ENCODE measurements at places on chromosomes 6 and 20.

- no peak for DNase-seq
These were observed 4.9 kb upstream of the TRIM39 start for GRCh38 chr6:30321692-30322388.

- DNase-seq = no peak
These were observed 73.3 kb downstream of the SLC22A23 start for GRCh38 chr6:3383525-3383924.

GRCh38 chr6:111159633-111160032 is 72.3 kb downstream of the SLC16A10 start:
- DNase-seq = no peak

DNA sequence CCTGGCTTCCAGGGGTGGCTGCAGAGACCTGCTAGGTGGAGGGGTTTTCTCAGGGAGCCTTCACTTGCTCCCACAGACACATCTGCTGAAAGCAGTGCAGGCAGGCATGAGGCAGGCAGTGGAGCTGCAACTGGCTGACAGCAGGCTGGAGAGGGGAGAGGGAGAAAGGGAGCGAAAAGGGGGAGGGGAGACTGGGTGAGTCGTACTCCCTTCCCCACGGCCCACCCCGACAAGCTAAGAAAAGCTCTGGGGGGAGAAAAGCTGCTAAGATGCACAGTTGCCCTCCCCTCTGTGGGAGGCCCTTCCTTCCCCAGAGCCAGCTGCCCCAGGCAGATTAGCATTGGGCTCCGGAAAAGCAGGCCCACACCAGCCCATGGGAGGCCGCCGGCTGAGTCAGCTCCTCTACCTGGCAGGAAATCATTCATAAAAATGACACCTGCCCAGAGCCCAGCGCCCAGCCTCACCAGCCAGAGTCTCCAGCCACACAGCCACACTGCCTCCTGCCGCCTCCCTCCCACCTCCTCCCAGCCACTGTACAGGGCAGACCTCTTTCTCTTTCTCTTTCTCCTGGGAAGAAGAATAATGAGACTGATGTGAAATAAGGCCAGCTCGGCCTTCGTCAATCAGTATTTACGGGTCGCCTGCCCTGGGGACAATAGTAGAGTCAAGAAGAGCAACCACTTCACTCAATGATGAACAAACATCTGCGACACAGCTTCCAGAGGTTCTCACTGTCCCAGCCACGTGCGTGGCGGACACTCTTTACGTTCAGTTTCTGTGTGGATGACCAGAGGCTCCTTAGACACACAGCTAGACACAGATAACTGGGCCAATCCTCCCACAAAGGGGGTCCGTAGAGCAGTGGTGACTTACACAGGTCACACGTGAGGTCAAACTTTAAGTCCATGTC is 7.7 kb upstream of the C20orf203 start:
- no peak for DNase-seq

DNA sequence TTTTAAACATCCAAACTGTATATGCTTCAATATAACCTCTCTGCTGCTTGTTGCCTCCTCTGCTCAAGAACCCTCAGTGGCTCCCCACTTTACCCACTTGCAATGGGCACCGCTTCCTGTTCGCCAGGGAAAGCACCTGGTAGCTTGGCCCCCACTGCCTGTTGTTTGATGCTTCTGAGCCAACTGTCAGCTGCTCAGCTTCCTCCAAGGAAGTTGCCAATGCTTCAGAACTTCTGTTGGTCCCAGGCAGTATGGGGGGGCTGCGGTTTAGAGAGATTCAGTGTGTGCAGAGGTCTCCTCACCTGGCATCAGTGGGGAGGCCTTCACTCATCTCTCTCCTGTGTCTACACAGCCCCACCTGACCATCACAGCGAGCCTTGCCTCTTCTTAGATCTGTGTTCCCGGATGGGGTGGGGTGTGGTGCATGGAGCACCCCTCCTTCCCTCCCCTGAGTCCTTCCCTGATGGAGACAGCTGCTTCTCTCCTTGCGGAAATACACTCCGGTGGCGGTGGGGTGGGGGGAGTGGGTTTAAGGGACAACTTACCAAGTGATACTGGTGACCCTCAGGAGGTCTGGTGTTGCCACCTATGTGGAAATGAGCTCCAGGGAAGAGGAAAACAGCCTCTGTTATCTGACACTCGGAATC is 308.1 kb downstream of the CDH26 start:
- no peak for DNase-seq

DNA sequence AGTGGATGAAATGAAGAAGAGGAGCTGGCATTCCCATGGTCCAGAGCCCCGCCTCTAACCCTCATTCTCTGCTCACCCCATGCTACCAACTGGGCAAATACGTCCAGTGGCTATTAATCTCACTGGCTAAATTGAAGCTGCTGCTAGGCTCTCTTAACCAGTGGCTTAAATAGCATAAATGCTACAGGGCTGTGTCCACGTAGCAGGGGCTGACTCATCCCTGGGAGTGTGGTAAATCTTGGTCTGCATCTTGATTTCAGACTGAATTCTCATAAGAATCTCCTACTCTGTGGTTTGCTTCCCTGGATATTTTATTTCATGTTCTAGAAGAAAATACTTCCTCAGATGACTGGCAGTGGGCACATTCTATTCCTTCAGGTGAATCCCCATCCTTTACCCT is 193.1 kb upstream of the ARG1 start:
- DNase-seq = no peak

DNA sequence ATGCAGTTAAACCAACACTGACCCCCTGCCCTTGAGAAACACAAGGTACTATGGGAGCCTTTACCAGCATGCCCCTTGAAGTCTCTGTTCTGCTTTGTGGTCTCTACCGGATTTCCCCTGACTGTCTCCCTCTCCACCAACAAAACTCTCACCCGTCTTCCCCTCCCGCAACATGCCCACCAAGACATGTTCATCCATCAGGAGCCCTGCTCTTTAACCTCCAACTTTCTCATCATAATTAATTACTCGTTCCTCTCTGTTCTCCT is 1.1 kb downstream of the ZNF165 start:
- peak; percentile 8 for DNase-seq

- no peak for DNase-seq
These were observed 89.7 kb downstream of the LY86 start for GRCh38 chr6:6678185-6678671.

DNA sequence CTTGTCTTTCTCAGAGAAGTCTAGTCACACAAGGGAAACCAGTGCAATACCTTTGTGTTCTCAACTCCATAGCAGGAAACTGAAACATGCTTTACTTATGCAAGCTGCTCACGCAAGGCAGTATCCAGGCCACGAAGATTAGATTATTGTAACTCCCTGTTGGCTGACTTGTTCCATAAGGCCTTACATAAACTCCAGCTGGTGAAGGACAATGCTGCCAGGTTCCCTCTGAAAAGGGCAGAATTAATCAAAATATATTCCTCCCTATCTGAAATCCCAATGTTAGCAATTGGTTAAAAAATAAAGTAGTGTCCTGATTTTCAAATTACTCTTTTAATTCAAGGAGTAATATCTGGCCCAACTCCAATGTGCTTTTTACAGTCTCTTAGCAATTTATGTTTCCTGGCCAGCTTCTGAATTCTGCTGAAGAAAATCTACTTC is 966.6 kb downstream of the HACE1 start:
- no peak for DNase-seq

DNA sequence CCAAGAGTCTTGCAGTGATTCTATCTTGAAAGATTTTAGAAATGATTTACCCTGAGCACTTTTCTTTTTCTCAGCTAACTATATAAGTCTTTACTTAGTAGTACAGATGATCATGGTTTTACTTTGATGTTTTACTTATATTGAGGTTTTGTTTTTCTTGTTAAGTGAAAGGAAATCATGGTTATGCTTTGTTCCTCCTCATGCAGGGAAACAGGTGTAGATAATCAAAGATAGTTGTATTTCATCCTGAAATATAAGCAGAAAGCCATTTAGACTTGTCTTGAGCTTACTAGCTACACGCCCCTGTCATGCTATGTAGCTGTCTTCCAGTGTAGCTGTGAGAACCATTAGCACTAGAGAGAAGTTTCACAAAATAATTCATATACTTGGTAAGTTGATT is 113.9 kb downstream of the HIVEP1 start:
- no peak for DNase-seq

DNA sequence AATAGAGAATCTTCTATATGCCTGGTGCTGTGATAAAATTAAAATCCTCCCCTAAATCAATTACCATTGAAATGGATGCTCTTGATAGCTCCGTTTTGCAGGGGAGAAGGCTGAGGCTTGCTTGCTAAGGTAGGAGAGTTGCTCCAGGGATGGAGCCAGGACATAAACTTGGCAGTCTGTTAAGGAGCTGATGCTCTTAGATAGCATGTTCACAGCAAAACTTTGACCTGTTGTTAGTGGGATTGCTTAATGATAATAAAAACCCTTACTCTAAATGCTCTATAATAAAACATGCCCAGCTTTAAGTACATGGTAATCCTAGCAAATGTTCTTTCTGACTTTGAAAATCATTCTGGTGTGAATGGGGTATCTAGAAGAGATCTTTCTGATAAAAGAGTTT is 228.4 kb upstream of the JAG1 start:
- no peak for DNase-seq

DNA sequence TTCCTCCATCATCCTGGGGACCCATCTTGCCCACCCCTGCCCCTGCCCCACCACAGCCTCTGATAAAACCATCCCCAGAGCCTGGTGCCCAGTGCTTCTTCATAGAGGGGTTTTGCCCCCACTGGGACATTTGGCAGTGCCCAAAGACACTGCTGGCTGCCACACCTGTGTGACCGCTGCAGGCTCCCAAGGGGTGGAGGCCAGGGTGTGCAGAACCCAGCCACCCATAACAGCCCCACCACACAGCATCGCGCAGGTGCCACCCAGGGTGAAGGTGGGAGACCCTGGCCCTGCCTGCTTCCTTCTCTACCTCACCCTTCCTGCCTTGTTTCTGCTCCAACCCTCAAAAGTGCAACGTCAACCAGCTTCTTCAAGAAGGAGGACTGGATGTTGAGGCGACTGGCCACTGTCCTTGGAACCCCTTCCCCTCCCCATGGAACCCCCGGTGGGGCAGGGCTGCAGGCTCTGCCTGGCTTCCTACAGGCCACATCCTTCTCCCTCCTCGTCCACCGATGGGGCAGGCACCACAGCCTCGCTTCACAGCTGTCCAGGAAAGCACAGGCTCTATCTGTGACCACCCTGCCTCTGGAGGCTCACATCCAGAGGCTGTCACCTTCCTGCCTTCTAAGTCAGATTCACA is 79.2 kb upstream of the MPC1 start:
- no peak for DNase-seq

GRCh38 chr20:39899881-39900280 is 789.2 kb downstream of the MAFB start:
- no peak for DNase-seq
